CD8-positive, alpha-beta memory T cell (primary cell): ENCODE measurements at places on chromosomes 4 and X. TPM values are rescaled to one million over a fixed set of nuclear protein-coding genes. Genes with fewer than 3 reads are reported as not detected.
A peak's percentile ranks its signal among the peaks of the same experiment; 100 is the strongest.

DNA sequence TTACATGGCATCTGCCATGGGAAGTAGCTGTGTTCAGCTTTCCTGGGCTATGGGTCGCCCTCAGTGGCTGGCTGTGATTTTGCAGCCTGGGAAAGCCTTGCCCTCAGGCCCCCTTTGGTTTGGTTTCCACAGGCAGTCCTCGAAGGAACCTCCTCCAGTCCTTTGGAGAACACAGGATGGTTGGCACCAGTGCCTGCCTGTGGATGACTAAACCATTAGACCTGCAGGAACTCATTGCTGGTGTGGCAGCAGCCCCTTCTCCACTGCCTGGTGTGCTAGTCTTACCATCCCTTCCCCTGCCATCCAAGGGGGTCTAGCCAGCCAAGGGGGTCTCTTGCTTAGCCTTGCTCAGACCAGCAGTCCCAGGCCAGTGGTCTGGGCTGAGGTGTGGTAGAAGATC lies 71.4 kb upstream of the PJA1 start:
- H3K27me3 ChIP-seq: no peaks in the 10 kb centered on the region
- H3K4me3 ChIP-seq: no peak overlapping the region
- DNase-seq: no peak
- no peak overlapping the region for H3K27ac ChIP-seq
- no peaks in the 10 kb centered on the region for H3K36me3 ChIP-seq
- no peaks in the 10 kb centered on the region for H3K4me1 ChIP-seq

GRCh38 chr4:66489370-66489769 lies 819.1 kb upstream of the EPHA5 start:
- no peak overlapping the region for H3K4me3 ChIP-seq
- H3K36me3 ChIP-seq: no peaks in the 10 kb centered on the region
- H3K4me1 ChIP-seq: no peaks in the 10 kb centered on the region
- H3K27me3 ChIP-seq: no peaks in the 10 kb centered on the region
- no peak for DNase-seq

GRCh38 chrX:12034741-12035140 lies 103.5 kb upstream of the FRMPD4 start:
- no peaks in the 10 kb centered on the region for H3K4me1 ChIP-seq
- no peak for DNase-seq
- H3K27ac ChIP-seq: no peak overlapping the region
- no peaks in the 10 kb centered on the region for H3K27me3 ChIP-seq

- H3K27ac ChIP-seq: no peak overlapping the region
- DNase-seq: no peak
- no peaks in the 10 kb centered on the region for H3K27me3 ChIP-seq
- H3K36me3 ChIP-seq: no peaks in the 10 kb centered on the region
- H3K4me1 ChIP-seq: no peaks in the 10 kb centered on the region
- no peak overlapping the region for H3K4me3 ChIP-seq
These were observed 98.9 kb downstream of the SPRY1 start for GRCh38 chr4:123495530-123495929.

Gene CHST7
- total RNA-seq: 3.9 TPM

DNA sequence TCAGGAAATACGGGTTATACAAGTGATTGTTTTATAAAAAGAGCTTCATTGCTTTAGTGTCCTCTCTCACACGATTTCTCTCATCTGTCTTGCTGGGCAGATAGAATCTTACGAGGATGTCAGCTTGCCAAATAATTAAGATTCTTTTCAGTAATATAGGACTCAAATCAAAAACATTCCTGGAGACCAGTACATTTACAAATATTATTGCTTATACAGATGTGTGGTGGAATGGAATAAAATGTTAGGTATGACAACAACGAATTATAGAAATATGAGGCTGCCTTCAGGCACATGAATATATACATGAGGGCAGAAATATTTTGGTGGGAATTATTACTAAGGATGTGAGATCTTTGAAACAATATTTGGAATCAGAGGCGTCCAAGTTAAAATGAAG lies 88.9 kb downstream of the GC start:
- H3K27ac ChIP-seq: no peak overlapping the region
- no peaks in the 10 kb centered on the region for H3K4me1 ChIP-seq
- H3K36me3 ChIP-seq: no peaks in the 10 kb centered on the region
- DNase-seq: no peak
- H3K4me3 ChIP-seq: no peak overlapping the region
- H3K27me3 ChIP-seq: no peaks in the 10 kb centered on the region

- H3K27me3 ChIP-seq: no peaks in the 10 kb centered on the region
- no peak overlapping the region for H3K4me3 ChIP-seq
- H3K4me1 ChIP-seq: no peaks in the 10 kb centered on the region
- H3K27ac ChIP-seq: no peak overlapping the region
- no peak for DNase-seq
These were observed 29.2 kb downstream of the SULT1E1 start for GRCh38 chr4:69830560-69831269.

DNA sequence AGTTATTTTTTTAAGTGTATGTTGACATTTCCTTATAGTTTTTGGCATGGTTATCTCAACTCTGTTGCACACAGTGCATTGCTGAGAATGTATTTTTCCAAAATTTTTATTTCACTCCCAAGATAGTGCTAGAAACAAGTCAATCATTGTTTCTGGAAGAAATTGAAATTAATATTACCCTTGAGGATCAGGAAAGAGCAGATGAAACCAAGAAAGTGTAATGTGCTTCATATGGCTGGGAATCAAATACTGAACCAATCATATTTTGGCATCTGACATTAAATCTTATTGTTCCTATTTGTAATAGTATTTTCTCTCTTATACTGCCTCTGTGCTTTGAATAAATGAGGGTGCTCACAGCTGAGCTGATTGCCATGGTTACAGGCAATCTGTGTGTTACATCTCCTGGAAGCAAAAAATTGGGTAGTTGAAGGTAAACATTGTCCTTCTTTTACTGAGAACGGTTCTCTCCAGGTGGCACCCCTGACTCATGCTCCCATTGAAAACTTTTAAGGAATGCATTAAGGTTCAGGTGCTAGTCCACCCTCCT lies 358.2 kb upstream of the NR3C2 start:
- H3K36me3 ChIP-seq: no peaks in the 10 kb centered on the region
- no peaks in the 10 kb centered on the region for H3K4me1 ChIP-seq
- no peaks in the 10 kb centered on the region for H3K27me3 ChIP-seq
- no peak overlapping the region for H3K27ac ChIP-seq

- H3K36me3 ChIP-seq: peaks cover 27% of the 10 kb centered on the region
- H3K27ac ChIP-seq: no peak overlapping the region
- H3K4me1 ChIP-seq: no peaks in the 10 kb centered on the region
- H3K27me3 ChIP-seq: no peaks in the 10 kb centered on the region
- H3K4me3 ChIP-seq: no peak overlapping the region
- no peak for DNase-seq
These were observed 48.6 kb upstream of the NAP1L5 start for GRCh38 chr4:88746206-88746605.

- no peaks in the 10 kb centered on the region for H3K36me3 ChIP-seq
- DNase-seq: no peak
- H3K27ac ChIP-seq: no peak overlapping the region
- H3K4me1 ChIP-seq: no peaks in the 10 kb centered on the region
These were observed 59.0 kb upstream of the HELT start for GRCh38 chr4:184959309-184959708.

- H3K27ac ChIP-seq: no peak overlapping the region
- H3K4me1 ChIP-seq: no peaks in the 10 kb centered on the region
- no peaks in the 10 kb centered on the region for H3K27me3 ChIP-seq
- no peak for DNase-seq
- no peaks in the 10 kb centered on the region for H3K36me3 ChIP-seq
These were observed 6.3 kb downstream of the DCHS2 start for GRCh38 chr4:154485127-154485773.

Gene PITX2
- total RNA-seq: not detected

Gene IL3RA
- 0.44 TPM for total RNA-seq

DNA sequence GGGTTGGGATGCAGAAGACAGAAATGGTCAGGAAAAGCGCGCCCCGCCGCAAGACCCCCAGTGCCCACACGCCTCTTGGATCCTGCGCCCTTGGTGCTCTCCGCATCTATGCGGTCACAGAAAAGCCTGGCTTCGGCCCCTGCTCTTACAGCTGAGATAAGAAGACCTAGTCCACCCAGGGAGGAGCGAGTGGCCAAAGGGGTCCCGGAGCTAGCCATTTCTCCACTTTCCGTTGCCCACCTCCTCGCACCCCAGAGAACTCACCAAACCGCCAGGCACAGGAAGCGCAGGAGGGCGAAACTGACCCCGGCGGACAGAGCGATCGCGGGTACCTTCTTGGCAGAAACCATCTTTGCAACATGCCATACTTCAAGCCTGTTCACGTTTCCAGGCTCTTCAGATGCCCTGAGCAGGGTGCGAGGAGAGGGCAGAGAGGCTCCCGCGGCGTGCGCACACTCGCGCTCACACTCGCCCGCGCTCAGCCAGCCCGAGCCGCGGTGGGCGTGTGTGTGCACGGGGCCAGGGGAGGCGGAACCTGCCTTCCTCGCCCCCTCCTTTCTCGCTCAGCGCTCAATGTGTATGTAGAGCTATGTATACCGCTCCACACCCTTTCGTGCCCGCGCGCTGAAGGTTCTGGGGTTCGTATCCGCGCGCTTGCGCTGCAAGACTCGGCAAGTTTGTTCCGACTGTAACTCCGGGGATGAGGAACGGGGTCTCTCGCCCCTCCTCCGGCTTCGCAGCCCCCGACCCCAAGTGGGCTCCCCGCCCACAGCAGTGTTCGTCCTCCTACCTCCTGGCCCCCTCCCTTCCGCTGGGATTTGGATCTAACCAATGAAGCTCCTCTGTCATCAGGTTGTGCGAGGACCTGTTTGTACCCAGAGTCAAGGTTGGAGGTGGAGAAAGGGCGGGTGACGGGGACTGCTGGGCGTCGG lies at the start of gene GABRA4:
TSS of gene GABRA4 (minus strand) at position 507 of the 932 bp plus-strand sequence. CDS start at position 350, 157 bp downstream.
- no peak within 1 kb of the TSS for H3K27ac ChIP-seq
- DNase-seq: no peak
- no peaks in the 10 kb centered on the region for H3K36me3 ChIP-seq
- H3K4me1 ChIP-seq: no peaks in the 10 kb centered on the region
- peaks cover 5% of the 10 kb centered on the region for H3K27me3 ChIP-seq

- no peak for DNase-seq
- H3K36me3 ChIP-seq: peaks cover 8% of the 10 kb centered on the region
- no peak overlapping the region for H3K4me3 ChIP-seq
- no peaks in the 10 kb centered on the region for H3K27me3 ChIP-seq
- H3K27ac ChIP-seq: no peak overlapping the region
These were observed 19.3 kb downstream of the NOA1 start for GRCh38 chr4:56958111-56958517.

- no peaks in the 10 kb centered on the region for H3K27me3 ChIP-seq
- DNase-seq: no peak
- H3K36me3 ChIP-seq: no peaks in the 10 kb centered on the region
- no peaks in the 10 kb centered on the region for H3K4me1 ChIP-seq
- no peak overlapping the region for H3K27ac ChIP-seq
- H3K4me3 ChIP-seq: no peak overlapping the region
These were observed 89.3 kb downstream of the MAD2L1 start for GRCh38 chr4:119977076-119977940.

Gene BTC
- not detected for total RNA-seq

Gene GRIA2
- total RNA-seq: not detected

DNA sequence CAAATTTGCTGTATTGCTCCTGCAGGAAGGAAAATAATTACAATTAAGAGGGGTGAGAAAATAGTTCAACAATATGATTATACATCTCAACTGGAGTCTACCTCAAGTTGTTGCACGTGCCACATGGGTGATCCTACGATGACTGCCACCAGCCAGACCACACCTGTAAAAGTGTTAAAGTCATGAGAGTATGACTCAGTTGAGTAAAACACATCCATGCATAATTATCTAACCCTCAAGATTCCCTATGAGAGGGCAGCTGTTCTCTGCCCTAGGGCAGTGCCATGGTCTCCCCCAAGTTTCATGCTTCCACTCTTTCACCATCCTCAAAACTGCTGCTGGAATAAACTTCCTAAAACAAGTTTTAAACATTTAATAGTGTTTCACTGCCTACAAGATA lies 44.1 kb downstream of the QRFPR start:
- H3K36me3 ChIP-seq: no peaks in the 10 kb centered on the region
- H3K4me3 ChIP-seq: no peak overlapping the region
- no peaks in the 10 kb centered on the region for H3K27me3 ChIP-seq
- DNase-seq: no peak
- no peak overlapping the region for H3K27ac ChIP-seq

DNA sequence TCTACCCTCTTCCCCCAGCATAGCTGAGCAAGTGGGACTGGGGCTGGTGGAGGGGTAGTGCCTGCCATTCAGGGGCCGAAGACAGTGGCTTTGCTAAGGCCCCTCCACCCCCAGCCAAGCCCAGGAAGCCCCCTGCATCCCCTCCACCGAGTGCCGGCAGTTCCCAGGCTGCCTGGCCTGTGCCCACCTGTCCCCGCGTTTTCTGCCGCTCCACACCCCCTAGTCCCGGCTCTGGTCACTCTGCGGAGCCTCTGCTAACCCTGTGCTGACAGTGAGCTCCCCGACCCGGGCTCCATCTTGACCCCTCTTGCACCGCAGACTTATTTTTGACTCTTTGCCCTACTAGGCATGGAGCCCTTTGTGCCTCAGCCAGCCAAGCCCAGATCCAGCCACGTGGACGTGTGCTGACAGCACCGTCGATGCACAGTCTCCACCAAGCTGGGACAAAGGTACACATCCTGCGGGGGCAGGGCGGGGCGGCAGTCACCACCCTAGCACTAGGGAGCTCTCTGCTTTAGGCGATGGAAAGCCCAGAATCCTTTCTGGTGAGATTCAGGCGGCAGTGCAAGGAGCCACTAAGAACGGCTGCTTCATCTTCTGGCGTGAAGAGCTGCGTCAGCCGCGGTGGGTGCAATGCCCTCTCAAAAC lies 96.6 kb downstream of the PHKA2 start:
- H3K27ac ChIP-seq: no peak overlapping the region
- no peak overlapping the region for H3K4me3 ChIP-seq
- no peaks in the 10 kb centered on the region for H3K36me3 ChIP-seq
- H3K27me3 ChIP-seq: no peaks in the 10 kb centered on the region
- DNase-seq: no peak
- H3K4me1 ChIP-seq: peaks cover 15% of the 10 kb centered on the region

Gene IGFBP7
- not detected for total RNA-seq

GRCh38 chr4:71188156-71188640 lies 150.6 kb upstream of the SLC4A4 start:
- no peaks in the 10 kb centered on the region for H3K36me3 ChIP-seq
- peaks cover 4% of the 10 kb centered on the region for H3K27me3 ChIP-seq
- H3K4me1 ChIP-seq: peaks cover 23% of the 10 kb centered on the region
- no peak overlapping the region for H3K27ac ChIP-seq
- H3K4me3 ChIP-seq: peak overlapping the region; percentile 50
- no peak for DNase-seq

DNA sequence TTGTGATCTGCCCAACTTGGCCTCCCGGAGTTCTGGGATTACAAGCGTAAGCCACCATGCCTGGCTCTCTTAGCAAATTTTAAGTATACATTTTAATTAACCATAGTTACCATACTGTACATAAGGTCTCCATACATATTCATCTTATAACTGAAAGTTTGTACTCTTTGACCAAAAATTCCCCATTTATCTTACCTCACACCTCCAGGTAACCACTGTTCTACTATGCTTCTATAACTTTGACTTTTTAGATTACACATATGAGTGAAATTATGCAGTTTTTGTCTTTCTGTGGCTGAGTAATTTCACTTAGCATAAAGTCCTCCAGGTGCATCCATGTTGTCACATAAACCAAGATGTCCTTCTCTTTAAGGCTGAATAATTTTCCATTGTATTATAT lies 17.4 kb downstream of the C4orf51 start:
- H3K4me1 ChIP-seq: no peaks in the 10 kb centered on the region
